ENCODE measurements at places on chromosomes 6 and 20.

DNA sequence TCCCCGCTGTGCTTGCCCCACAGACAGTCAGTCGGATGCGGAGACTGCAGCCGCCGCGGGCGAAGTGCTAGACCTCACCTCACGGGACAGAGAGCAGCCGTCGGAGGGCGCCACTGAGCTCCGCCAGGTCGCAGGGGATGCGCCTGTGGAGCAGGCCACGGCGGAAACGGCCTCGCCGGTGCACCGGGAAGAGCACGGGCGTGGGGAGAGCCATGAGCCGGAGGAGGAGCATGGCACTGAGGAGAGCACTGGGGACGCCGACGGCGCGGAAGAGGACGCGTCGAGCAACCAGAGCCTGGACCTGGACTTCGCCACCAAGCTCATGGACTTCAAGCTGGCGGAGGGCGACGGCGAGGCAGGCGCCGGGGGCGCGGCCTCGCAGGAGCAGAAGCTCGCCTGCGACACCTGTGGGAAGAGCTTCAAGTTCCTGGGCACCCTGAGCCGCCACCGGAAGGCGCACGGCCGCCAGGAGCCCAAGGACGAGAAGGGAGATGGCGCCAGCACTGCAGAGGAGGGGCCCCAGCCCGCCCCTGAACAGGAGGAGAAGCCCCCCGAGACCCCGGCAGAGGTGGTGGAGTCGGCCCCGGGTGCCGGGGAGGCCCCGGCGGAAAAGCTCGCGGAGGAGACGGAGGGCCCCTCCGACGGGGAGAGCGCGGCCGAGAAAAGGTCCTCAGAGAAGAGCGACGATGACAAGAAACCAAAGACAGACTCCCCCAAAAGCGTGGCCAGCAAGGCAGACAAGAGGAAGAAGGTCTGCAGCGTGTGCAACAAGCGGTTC, 66.4 kb downstream of the SSR1 start:
- DNase-seq: no peak

- no peak for DNase-seq
Measured at GRCh38 chr6:36679043-36679833, 724 bp downstream of the CDKN1A start.

DNA sequence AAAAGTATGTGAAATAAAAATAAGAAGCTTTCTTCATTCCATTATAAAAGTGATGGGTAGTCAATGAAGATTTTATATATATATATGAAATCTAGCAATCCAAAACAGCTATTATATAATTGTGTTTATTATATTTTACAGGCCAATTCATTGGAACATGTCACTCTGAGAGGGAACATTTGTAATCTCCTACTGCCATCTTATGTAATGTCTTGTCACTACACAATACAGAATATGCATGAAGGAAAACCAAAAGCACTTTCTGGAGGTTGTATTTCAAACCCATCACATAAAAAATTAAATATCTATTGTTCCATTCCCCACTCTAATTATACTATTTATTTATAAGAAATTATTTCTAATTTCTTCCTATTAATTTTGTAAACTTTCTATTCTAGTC, 31.5 kb upstream of the IRAK1BP1 start:
- DNase-seq: no peak

- no peak for DNase-seq
Measured at GRCh38 chr6:130198483-130199035, 24.2 kb downstream of the SAMD3 start.

DNA sequence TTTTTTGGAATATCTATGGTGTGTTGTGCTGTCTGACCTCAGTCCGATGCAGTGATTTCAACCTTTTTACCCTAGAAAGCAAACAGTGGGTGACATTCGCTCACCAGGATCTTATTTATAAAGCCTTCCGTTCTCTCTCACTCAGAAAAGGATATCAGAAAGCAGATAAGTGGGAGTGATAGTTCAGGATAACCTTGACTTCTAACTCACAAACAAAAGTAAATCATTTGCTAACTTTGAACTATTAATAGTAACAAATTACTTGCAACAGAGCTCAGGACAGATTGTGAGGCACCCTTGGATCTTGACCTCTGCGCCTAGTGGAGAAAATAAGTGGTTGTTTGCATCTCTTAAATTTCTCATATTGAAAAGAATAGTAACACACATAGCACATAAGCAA, 637.1 kb upstream of the CITED2 start:
- no peak for DNase-seq

Data from CD4-positive, alpha-beta T cell treated with Interleukin-15 for 4 hours (primary cell).